Hematopoietic multipotent progenitor cell treated with erythropoietin and hydrocortisone succinate and interleukin-3 and kit ligand, for 17 days (in vitro differentiated cells): ENCODE measurements at places on chromosomes 5 and 9.

DNA sequence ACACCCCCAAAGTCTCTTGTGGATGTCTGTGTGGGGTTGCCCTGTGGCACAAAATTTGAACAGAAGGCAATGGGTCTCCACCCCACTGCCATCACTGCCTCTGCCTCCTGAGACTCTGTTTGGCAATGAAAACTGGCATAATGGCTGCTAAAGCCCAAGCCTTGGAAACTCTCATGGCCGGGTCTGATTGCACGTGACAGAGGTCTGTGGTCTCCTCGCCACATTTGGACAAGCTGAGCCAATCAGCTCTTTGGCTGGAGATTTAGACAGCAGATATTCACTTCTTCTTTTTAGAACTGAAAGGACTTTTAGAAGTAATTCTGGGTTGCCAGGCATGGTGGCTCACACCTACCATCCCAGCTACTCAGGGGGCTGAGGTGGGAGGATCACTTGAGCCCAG, 5.5 kb downstream of the GGTA1 start:
- DNase-seq, result no peak

GRCh38 chr5:157955541-157956172, 96.7 kb upstream of the CLINT1 start:
- DNase-seq, result no peak

DNA sequence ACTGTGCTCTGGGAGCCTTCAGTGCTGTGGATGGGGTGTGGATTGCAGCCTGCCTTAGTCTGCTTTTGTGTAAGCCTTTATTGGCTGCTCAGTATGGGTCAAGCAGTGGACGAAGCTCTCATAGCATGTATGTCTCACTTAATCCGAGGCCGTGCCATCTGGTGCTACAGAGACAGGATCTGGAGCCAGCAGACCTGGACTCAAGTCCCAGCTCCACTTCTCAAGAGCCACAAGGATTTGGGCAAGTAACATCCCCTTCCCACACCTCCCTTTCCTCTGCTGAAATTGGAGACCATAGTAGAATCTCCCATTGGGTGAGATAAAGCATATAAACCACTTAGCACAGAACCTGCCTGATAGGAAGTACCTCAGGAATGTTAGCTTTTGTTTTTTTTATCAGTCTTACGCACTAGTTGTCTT, 23.4 kb upstream of the LECT2 start:
- DNase-seq, result no peak

- DNase-seq, result no peak
Observed at GRCh38 chr5:96001262-96001661, 39.6 kb upstream of the ELL2 start.

DNA sequence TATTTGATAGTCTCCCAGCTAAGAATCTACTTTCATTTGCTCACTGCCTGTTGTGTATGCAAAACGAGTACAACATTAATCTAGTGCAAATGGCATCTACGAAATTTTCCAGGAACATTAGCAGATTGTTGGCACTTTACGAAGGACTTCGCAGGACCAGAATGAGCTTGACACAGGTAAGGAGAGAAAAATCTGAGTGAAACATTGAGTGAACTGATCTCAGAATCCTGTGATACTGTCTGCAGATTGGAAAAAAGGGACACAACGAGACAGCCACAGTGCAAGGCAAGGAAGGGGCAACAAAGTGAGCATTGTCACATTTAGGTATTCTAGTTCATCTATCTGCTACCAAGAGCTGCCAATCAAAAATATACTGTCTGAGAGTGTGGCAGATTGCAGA, 350.5 kb downstream of the ZNF608 start:
- no peak for DNase-seq
